ENCODE measurements at places on chromosomes 3 and 15. TPM values are rescaled to one million over a fixed set of nuclear protein-coding genes. Genes with fewer than 3 reads are reported as not detected.

- H3K27me3 ChIP-seq, result no peaks in the 10 kb centered on the region
- no peaks in the 10 kb centered on the region for H3K4me1 ChIP-seq
- DNase-seq, result peak; percentile 13
- H3K4me3 ChIP-seq, result no peak overlapping the region
- H3K27ac ChIP-seq, result no peak overlapping the region
Measured at GRCh38 chr15:68385240-68385561, 46.8 kb downstream of the ITGA11 start.

DNA sequence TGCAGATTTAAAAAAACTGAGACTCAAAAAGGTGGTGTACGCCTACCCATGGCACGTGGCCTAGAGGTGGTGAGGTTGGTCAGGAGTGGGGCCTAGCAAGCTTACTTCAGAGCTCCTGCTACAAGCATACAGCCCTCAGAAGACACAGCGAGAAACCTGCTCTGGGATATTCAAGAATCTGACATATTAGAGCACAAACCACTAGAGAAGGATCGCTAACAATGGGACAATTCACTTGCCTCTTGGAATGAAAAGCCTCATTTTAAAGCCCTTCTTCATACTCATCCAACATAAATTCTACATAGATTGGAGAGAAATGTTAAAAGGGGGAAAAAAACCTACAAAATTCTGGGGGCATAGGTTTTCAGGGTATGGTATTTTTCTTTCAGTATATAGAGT is 118.0 kb upstream of the ARHGEF3 start:
- no peak overlapping the region for H3K4me3 ChIP-seq
- H3K27ac ChIP-seq, result no peak overlapping the region
- DNase-seq, result no peak
- H3K4me1 ChIP-seq, result peaks cover 4% of the 10 kb centered on the region

DNA sequence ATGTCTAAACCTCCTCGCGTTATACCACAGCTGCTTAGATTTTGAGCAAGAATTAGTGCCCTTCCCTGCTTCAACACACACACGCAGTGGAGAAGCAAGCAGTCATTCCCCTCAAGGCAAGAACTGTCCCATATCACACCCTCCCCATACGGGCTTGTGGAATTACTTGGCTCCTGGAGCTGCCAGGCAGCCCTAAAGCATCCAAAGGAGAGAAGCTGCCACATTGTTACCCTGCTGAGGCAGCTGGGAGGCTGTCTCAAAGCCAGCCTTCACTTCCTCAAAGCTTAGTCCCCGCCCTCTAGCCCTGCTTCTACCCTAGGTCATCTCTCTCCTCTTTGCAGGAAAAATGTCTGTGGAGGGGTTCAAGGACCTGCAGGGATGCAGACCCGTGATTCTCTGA is 153.4 kb downstream of the RORA start:
- H3K27me3 ChIP-seq, result no peaks in the 10 kb centered on the region
- H3K27ac ChIP-seq, result no peak overlapping the region
- no peaks in the 10 kb centered on the region for H3K36me3 ChIP-seq
- H3K4me3 ChIP-seq, result no peak overlapping the region
- DNase-seq, result no peak

DNA sequence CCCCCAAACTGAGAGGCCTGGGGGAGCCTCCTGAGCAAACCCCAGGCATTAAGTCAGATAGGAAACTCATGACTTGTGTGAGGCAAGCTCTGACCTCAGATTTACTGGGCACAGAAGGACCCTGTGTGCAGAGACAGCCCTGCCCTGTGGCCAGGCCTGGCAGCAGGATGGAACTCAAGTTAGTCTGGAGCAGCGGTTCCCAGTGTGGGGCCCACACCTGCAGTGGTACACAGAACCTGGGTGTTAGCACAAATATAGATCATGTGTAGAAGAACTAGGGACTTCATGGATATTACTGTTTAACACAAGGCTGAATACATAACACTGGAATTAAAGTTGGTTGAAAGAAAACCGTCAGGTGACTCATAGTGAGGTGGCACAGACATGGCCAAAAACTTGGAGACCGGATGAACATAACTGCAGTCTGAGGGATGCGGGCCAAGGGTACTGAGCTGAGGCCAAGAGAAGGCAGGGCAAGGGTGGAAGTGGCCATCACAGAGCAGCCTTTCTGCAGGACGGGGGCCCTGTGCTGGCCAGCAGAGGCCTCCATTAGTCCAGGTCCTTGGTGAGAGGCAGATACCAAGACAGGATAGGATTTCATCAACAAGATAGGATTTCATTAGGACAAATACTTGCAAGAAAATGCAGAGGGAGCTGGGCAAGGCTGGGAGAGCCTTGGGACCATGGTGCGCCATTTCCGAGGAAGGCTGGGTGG is 40.9 kb downstream of the IRAK2 start:
- no peaks in the 10 kb centered on the region for H3K36me3 ChIP-seq
- no peak overlapping the region for H3K27ac ChIP-seq
- H3K27me3 ChIP-seq, result no peaks in the 10 kb centered on the region
- DNase-seq, result no peak
- H3K4me3 ChIP-seq, result no peak overlapping the region
- H3K4me1 ChIP-seq, result peaks cover 3% of the 10 kb centered on the region

GRCh38 chr3:176683382-176683781 is 513.9 kb downstream of the TBL1XR1 start:
- no peak overlapping the region for H3K4me3 ChIP-seq
- H3K27ac ChIP-seq, result no peak overlapping the region
- no peaks in the 10 kb centered on the region for H3K27me3 ChIP-seq
- H3K4me1 ChIP-seq, result no peaks in the 10 kb centered on the region

GRCh38 chr3:20035019-20035418 is 5.2 kb upstream of the KAT2B start:
- peaks cover 7% of the 10 kb centered on the region for H3K4me1 ChIP-seq
- H3K4me3 ChIP-seq, result no peak overlapping the region
- H3K27me3 ChIP-seq, result no peaks in the 10 kb centered on the region
- DNase-seq, result no peak
- H3K36me3 ChIP-seq, result no peaks in the 10 kb centered on the region
- no peak overlapping the region for H3K27ac ChIP-seq

DNA sequence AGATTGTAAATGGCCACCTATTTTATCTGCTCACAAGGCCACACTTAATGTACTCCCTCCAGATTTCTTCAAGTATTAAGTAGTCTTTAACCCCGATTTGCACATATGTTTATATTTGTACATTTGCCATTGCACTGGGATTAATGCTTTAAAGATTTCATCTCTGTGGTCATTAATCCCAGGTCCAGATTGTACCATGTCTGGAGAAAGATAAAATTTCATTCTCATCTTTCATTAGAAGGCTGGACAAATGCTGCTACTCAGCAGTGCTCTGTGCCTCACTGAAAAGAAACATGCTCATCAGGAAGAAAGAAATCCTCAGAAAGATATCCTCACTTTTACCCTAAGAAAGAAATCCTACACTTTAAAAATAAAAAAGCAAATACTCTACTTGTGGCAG is 62.5 kb upstream of the LRRC3B start:
- no peak for DNase-seq
- H3K27ac ChIP-seq, result no peak overlapping the region
- no peak overlapping the region for H3K4me3 ChIP-seq

- H3K4me3 ChIP-seq, result no peak overlapping the region
- no peaks in the 10 kb centered on the region for H3K36me3 ChIP-seq
- no peak overlapping the region for H3K27ac ChIP-seq
- H3K4me1 ChIP-seq, result peaks cover 46% of the 10 kb centered on the region
- DNase-seq, result peak; percentile 83
- no peaks in the 10 kb centered on the region for H3K27me3 ChIP-seq
Measured at GRCh38 chr15:40338041-40338657, 2.6 kb downstream of the CCDC9B start.

Gene OXTR
- 1.2 TPM for total RNA-seq

Gene CHL1
- total RNA-seq, result 109 TPM

Gene SPTSSB
- 7.8 TPM for total RNA-seq

All from kidney (tissue), 22 donors.